ENCODE measurements at places on chromosomes 2 and 18.

- DNase-seq = no peak
Observed at GRCh38 chr18:67496469-67496868, 20.1 kb downstream of the DSEL start.

GRCh38 chr18:33833842-33834241, 255.8 kb downstream of the ASXL3 start:
- no peak for DNase-seq

GRCh38 chr2:160253440-160254188, 53.5 kb upstream of the ITGB6 start:
- DNase-seq = peak; percentile 33

DNA sequence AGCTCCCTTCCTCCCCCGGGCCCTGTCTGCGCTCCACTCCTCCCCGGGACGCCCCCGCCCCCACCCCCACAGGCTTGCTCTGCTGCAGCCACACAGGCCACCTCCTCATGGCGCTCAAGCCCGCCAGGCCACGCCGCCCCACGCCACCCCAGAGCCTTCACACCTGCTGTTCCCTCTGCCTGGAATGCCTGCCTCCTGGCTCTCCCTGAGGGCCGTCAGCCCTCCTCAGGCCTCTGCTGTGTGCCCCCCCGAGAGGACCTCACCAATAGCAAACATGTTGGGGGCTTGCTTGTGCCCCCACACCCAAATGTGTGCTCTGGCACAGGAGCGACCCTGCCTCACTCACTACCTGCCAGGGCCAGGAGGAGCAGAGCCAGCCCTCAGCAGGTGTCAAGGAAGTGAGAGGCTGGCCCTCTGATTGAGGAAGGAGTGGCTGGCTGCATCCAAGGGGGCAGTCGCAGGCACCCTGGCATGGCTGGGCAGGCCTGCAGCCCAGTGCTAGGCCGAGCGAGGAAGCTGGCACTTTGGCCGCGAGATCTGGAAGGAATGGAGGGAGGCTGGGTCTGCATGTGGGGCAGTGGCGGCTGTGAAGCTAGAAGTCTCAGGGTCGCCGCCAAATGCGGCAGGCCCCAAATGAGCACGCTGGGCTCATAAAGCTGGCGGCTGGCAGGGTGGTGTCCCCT, 86.5 kb downstream of the INHBB start:
- DNase-seq = no peak

GRCh38 chr2:70931376-70932000, 4.2 kb upstream of the ATP6V1B1 start:
- DNase-seq = no peak
